Activated naive CD4-positive, alpha-beta T cell (primary cell): ENCODE measurements at places on chromosomes 1 and 21.

DNA sequence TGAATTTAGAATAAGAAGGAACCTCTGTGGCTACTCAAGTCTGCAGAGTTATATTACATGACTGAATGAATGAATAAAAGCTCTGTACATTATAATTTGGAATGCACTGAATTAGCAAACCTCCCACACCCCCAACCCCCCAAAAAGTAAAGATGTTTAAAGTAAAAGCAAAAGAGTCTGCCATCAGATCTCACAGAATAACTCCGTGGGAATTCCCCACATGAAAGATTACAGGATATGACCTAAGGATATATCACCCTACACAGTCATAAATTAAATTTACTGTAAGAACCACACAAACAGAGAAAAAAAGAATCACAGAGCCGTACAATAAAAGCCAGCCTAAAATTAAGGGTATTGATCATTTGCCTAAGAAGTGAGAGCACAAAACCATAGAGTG is 587.3 kb downstream of the PTPRC start:
- DNase-seq, result no peak

DNA sequence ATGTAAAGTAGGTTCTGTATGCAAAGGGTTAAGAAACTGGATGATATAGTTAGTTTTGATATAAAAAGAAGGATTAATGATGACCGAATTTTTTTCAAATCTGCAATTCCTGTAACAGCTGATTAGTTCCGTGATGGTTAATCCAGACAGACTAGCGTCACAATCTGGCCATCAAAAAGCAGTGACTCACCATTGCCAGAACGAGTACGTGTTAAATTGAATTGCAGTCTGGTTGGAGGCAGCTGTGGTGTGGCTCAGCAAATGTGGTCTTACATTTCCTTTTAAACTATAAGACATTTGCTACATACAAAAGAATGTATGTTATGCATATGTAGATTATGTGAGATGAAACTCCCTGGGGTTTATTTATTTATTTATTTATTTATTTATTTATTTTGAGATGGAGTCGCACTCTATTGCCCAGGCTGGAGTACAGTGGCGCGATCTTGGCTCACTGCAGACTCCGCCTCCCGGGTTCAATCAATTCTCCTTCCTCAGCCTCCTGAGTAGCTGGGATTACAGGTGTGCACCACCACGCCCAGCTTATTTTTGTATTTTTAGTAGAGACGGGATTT is 139.8 kb downstream of the RYR2 start:
- no peak for DNase-seq

GRCh38 chr1:149936170-149936991 is at the start of gene MTMR11:
MTMR11 (minus strand) TSS chr1:149936879; CDS start chr1:149936647, 232 bp downstream.
- DNase-seq, result no peak

- DNase-seq, result no peak
Measured at GRCh38 chr1:94055459-94056122, 65.4 kb downstream of the ABCA4 start.

DNA sequence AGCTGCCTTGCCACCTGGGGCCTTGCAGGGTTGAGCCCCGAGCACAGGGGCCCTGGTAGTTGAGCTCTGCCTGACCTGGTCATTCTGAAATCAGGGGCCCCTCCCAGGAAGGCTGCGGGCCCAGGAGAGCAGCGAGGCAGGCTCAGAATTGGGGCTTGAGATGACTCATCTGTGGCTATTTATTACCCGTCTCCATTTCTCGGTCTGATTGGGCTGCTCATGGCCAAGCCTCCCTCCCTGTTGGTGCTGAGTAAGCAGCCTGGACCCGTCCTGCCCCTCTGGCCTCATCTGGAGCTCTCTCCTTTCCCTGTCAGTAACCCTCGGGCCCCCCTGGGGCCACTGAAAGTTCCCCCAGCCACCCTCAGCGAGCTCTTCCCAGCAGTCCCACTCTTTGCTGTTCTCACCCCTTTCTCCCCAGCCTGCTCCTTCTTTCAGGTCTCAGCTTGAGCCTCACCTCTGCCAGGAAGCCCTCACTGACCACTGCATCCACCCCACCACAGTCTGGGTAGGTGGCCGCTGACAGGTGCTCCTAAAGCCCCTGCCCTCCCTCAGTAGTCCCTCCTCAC is 11.0 kb upstream of the TNFRSF8 start:
- DNase-seq, result no peak

- no peak for DNase-seq
Measured at GRCh38 chr1:61170328-61171238, 88.2 kb downstream of the NFIA start.

GRCh38 chr1:40435471-40435870 is 14.8 kb upstream of the ZFP69B start:
- no peak for DNase-seq

DNA sequence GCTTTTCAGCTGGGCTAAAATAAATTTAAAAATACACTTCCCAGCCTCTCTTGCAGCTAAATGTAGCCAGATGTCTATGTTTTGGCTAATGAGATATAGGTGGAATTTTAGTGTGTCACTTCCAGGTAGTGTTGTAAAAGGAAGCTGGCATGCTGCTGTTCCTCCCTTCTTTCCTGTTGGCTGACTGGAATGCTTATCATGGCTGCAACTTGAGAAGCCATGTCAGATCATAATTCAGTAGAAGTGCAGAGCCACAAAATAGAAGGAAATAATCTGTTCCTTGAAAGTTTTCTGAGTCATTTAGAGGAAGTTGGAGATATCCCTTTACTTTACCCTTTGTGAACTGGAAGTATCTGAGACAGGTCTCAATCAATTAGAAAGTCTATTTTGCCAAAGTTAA is 10.9 kb upstream of the RBM15 start:
- DNase-seq, result no peak
